ENCODE measurements at places on chromosomes 7 and 10.

GRCh38 chr10:86178401-86179152 is 188.0 kb downstream of the GRID1 start:
- DNase-seq = no peak

GRCh38 chr7:20270867-20271266 is 53.7 kb upstream of the MACC1 start:
- DNase-seq = no peak

DNA sequence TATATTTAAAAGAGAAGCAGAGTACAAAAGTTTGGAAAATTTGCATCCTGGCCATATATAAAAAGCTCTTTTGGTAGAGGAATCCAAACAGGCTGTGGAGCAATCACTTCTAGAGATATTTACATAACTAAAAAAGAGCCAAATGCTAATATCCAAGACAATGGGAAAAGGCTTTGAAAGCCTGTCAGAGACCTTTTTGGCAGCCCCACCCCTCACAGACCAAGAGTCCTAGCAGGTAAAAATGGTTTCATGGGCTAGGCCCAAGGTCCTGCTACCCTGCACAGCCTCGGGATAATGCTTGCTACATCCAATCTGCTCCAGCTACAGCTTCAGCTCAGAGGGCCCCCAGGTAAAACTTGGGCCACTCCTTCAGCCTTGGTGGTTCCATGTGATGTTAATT is 430.2 kb upstream of the KCND2 start:
- DNase-seq = no peak

- DNase-seq = no peak
Measured at GRCh38 chr10:49035920-49036319, 79.4 kb downstream of the VSTM4 start.

GRCh38 chr7:65338346-65338745 is 35.3 kb upstream of the ZNF92 start:
- DNase-seq = no peak

- DNase-seq = no peak
Measured at GRCh38 chr7:107208024-107208521, 39.3 kb downstream of the HBP1 start.

GRCh38 chr10:642186-642890 is 47.1 kb downstream of the DIP2C start:
- DNase-seq = no peak

DNA sequence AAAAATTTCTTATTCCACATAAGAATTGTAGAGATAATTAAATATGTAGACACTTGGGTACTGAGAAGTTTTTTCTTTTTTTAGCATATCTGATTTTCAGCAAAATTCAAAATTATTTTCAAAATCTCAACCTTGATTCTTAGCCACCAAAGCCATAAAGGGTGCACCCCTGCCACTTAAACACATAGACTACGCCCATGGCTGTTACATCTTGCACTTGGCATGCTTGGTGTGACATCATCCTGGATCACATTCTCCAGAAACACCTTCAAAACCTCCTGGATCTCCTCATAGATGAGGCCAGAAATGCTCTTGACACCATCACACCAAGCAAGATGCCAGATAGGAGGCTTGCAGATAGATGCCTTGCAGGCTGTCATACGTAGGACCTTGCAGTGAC is 89.1 kb upstream of the KLF14 start:
- no peak for DNase-seq

DNA sequence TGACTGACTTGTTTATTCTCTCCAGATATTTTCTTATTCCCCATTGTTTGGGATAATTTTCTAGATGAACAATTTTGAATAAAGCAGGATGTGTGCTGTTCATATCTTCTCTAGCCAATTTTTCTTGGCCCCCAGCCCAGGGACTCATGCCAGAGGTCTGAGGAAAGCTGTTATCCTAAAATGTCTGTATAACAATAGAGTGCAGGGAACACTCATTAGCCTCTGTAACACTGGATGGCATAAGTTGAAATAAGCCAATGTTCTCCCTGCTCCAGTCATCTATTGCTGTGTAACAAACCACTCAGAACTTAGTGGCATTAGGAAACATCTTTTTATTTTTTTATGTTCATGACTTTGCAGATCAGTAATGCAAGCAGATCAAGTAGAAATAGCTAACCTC is 121.7 kb upstream of the TRIM24 start:
- DNase-seq = no peak

DNA sequence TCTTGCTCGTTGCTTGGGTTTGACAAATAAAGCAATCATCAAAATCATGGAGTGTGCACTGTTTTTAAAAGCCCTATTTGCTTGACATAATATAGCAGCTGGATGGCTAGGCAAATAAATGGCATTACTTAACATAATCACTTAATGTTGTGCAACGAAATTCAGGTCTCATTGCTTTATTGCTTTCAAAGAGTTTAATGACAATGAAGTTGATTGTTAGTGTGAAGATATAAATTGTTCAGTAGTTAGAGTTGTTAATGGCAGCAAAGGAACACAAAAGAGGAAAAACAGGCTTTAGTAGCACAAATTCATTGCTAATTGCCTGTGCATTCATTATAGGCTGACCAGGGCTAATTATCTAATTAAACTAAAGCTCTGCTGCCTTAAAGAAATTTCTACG is 7.6 kb upstream of the ADO start:
- DNase-seq = no peak

GRCh38 chr7:2804227-2804763 is 39.8 kb downstream of the GNA12 start:
- DNase-seq = no peak

GRCh38 chr7:150375662-150376521 is 3.2 kb upstream of the ZNF775 start:
- no peak for DNase-seq

DNA sequence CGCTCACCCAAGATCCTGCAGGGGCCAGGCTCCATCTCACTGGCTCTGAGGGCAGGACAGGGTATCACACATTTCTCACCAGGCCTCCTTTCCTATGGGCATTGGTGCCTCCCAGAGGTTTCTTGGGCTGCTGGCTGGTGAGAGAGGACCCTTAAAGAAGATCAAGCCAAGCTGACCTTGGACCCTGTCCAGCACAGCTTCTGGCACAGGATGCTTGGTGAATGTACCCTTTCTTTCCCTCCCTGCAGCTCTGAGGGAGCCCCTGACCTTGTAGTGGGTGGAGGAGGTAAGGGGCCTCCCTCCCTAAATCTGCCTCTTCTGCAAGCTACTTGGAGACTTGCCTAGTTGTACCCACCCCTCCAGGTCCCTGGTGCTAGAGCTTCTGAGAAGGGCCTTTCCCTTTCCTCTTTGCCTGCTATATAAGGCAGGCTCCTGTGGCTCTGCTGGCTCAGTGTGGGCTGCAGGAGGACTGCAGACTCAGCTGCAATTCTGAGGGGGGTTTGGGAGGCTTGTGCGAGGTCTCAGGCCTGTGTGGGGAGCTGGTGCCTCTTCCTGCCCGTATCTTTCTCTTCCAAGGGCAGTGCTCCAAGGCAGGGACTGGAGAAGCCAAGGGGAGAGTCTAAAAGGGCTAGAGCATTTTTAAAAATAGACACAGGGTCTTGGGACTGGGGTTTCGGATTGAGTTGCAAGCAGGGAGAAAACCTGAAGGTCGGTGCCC is 11.7 kb upstream of the TRIM8 start:
- DNase-seq = no peak

GRCh38 chr10:65864529-65864928 is 1061.3 kb upstream of the LRRTM3 start:
- DNase-seq = no peak

DNA sequence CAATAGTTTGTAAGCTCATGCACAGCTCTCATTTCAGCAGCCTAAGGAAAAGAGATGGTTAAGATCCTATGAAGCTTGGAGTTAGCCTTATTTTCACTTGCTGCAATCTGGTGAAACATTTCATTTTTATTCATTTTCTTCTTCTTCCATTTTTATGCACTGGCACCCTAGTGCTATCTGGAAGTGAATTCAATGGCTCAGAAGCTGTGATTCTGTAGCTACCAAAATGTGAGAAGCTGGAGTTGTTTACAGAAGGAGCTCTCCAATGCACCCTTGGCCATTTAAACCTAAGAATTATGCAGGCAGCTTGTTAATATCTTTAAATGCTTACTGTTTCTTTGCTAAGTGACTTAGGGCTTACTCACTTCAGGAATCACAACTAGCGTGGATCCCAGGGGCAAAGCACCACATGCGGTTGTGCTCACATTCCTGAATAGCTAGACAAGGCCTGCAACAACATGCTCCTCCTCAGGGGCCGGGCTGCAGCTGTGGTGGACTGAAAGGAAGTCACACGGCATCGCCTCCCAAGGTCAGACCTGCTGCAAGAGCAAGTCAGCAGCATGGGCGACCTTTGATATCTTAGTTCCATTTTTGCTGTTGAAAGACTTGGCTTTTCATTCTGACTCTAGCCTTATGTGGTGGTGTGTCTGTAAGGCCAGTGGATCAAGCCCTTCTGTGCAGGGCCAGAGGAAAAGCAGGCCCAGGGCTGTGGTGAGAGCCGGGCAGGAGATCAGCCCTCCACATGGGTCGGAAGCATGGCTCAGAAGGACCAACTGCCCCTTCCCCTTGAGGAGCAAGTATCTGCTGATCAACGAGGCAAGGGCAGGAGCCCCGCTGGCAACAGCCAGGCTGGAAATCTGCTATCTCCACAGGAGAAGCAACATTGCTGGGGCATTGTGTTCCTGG is 91.9 kb upstream of the MBL2 start:
- no peak for DNase-seq

GRCh38 chr10:87733081-87733480 is 73.4 kb downstream of the PAPSS2 start:
- DNase-seq = no peak

- no peak for DNase-seq
Measured at GRCh38 chr10:34430685-34431084, 384.4 kb downstream of the PARD3 start.

- DNase-seq = no peak
Measured at GRCh38 chr7:112566442-112567324, 85.9 kb downstream of the LSMEM1 start.
